ENCODE measurements at places on chromosomes 16 and 17.

DNA sequence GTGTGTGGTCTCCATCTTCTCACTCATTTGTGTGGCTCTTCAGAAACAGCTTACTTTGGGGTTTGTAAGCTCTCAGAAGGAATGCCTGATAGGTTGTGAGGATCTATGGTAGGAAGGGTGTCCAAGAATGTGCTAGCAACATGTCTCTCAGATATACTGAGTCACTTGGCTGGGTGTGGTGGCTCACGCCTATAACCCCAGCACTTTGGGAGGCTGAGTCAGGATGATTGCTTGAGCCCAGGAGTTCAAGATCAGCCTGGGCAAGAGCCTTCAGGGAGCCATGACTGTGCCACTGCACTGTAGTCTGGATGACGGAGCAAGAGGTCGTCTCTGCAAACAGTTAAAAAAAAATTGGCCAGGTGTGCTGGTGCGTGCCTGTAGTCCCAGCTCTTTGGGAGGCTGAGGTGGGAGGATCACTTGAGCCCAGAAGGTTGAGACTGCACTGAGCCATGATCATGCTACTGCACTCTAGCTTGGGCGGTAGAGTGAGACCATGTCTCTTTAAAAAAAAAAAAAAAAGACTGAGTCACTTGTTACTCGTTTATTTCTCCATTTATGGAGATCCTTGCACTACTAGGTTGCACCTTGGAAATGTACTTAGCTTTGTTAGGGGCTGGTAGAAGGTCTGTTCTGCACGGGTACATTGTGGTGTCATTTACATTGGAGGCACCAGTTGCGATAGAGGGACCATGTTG, 232.0 kb downstream of the SNX29 start:
- no peak for DNase-seq

GRCh38 chr17:75619506-75620431, 13.5 kb upstream of the SMIM5 start:
- no peak for DNase-seq

- no peak for DNase-seq
Measured at GRCh38 chr17:14545156-14545906, 244.4 kb downstream of the HS3ST3B1 start.

- DNase-seq: no peak
Measured at GRCh38 chr16:10738231-10739077, 5.2 kb upstream of the NUBP1 start.

- DNase-seq: no peak
Measured at GRCh38 chr16:14464796-14465195, 165.3 kb downstream of the PARN start.

GRCh38 chr17:12800855-12801365, 11.6 kb downstream of the ARHGAP44 start:
- DNase-seq: no peak

- DNase-seq: no peak
Measured at GRCh38 chr16:21279501-21279900, 1.4 kb upstream of the CRYM start.

- DNase-seq: no peak
Measured at GRCh38 chr17:2571523-2572303, 21.7 kb upstream of the PAFAH1B1 start.

GRCh38 chr17:75830164-75831031, 13.8 kb downstream of the UNC13D start:
- no peak for DNase-seq

- DNase-seq: no peak
Measured at GRCh38 chr17:77354670-77355455, 214.1 kb downstream of the SEC14L1 start.

- no peak for DNase-seq
Measured at GRCh38 chr16:86665319-86665675, 86.9 kb downstream of the FOXL1 start.

- no peak for DNase-seq
Measured at GRCh38 chr17:1126250-1126797, 53.5 kb downstream of the ABR start.

DNA sequence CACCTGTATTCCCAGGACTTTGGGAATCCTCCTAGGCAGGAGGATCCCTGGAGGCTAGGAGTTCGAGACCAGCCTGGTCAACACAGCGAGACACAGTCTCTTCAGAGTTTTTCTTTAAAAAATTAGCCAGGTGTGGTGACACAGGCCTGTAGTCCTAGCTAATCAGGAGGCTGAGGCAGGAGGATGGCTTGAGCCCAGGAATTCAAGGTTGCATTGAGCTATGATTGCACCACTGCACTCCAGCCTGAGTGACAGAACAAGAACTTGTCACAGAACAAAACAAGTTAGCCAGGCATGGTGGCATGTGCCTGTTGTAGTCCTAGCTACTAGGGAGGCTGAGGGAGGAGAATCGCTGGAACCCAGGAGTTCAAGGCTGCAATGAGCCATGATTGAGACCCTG, 24.8 kb downstream of the ANKRD40 start:
- DNase-seq: no peak

GRCh38 chr17:32625971-32626370, 139.2 kb downstream of the CDK5R1 start:
- DNase-seq: no peak

- DNase-seq: no peak
Measured at GRCh38 chr17:9022573-9023391, 1.5 kb downstream of the NTN1 start.

DNA sequence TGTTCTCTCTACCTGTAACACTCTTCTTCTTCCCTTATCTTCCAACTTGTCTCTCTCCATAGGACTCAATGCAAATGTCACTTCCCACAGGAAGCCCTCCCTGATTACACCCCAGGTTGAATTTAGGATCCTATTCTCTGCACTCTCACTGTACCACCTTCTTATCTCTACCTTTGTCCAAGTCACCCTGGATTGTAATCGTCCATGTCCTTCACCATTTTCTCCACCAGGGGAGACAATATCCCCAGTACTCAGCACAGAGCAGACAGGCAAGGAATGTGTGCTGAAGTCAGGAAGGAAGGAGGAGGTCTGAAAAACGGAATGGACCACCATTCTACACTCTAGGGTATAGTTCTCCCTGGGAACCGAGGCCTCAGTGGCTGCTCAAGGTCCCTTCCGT, 14.2 kb downstream of the C16orf82 start:
- no peak for DNase-seq

GRCh38 chr16:29009838-29010166, 24.9 kb downstream of the LAT start:
- no peak for DNase-seq

DNA sequence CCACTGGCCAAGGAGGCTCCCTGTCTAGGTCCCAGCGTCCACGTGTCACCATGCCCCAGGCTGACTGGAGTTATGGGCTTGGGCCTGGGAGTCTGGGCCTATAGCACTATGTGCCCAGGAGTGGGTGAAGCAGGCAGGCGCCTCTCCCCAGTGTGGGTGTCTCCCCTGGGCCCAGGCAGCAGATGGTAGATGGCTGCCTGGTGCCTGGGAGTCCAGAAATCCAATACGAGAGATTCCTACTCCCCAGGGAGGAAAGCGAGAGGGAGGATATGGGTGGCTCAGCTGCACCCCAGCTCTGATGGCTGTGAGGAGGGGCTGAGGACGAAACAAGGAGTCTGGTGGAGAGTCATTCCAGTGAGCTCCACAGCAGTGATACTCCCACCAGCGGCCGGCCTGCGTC, 5.0 kb downstream of the KCNH6 start:
- no peak for DNase-seq

DNA sequence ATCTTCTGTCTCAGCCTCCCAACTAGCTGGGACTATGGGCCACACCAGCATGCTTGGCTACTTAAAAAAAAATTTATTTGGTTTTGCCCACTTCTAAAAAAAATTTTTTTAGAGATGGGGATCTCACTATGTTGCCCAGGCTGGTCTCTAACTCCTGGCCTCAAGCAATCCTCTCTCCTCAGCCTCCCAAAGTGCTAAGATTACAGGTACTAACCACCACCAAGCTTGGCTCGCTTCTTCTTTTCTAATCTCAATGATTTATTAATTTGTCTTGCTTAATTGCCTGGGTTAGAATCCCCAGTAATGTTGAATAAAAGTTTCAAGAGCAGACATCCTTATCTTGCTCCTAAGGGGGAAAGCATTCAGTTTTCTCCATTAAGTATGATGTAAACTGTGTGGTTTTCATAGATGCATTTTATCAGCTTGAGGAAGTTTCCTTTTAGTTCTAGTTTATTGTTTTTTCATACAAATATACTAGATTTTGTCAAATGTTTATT, 65.8 kb upstream of the NACA2 start:
- DNase-seq: no peak

DNA sequence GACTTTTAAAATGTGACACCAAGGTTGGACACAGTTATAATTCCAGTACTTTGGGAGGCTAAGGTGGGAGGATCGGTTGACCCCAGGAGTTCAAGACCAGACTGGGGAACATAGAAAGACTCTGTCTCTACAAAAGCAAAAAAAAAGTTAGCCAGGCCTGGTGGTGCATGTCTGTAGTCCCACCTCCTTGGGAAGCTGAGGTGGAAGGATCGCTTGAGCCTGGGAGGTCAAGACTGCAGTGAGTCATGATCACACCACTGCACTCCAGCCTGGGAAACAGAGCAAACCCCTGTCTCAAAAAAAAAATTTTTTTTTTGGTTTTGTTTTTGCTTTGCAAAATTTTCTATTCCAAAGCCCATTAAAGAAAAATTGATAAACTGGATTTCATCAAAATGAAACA, 281.4 kb downstream of the BCAS3 start:
- no peak for DNase-seq

DNA sequence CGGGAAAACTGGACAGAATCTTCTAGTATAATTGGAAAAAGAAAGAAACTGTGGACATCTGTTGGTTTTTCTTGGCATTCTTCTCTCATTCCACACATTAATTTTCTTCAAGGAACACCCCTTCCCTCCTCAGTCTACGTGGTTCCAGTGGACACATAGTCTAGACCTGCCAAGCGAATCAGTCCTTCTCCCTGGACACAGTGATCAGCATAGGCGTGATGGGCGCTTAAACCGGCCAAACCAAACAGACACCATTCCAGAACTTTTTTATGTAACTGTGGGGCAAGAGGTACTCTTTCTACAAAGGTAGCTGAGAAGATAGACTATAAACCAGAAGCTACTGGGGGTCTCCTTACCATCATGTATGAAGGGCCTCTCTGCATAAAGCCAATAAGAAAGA, 121.8 kb upstream of the COX10 start:
- DNase-seq: no peak

DNA sequence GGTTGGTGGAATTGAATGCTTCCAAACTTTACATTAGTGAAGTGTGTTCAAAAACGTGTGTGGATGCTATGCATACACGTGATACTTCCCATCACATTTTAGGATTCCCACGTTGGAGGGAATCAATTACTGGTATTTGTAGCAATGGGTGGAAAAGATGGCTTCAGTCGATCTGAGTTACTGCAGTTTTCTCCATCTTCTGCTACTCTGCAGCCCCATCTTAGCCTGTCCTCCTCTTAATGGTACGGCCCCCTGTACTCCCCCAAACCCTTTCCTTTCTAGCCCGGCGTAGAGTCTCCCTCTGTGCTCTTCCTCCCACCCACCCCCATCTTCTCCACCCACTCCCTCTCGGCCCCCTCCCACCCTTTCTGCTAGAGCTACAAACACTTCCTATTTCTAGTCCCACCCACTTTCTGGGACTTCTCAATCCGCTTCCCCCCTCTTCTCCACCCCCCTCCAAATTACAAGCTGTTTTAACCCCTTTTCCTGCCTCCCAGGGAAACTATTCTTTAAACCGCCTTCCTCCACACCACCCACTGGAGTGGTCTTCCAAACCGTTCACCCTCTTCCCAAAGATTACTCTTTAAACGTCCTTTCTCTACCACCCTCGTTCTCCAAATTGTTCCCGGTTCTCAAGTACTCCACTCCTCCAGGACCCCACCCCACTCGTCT, 1.1 kb downstream of the CHTF8 start:
- DNase-seq: no peak

GRCh38 chr16:10509534-10510025, 70.8 kb downstream of the EMP2 start:
- peak; percentile 37 for DNase-seq

- no peak for DNase-seq
Measured at GRCh38 chr17:42306385-42306667, 18.0 kb downstream of the STAT5A start.

- DNase-seq: no peak
Measured at GRCh38 chr16:11557801-11558200, 28.9 kb downstream of the LITAF start.

- no peak for DNase-seq
Measured at GRCh38 chr16:81813648-81814047, 34.6 kb downstream of the PLCG2 start.

DNA sequence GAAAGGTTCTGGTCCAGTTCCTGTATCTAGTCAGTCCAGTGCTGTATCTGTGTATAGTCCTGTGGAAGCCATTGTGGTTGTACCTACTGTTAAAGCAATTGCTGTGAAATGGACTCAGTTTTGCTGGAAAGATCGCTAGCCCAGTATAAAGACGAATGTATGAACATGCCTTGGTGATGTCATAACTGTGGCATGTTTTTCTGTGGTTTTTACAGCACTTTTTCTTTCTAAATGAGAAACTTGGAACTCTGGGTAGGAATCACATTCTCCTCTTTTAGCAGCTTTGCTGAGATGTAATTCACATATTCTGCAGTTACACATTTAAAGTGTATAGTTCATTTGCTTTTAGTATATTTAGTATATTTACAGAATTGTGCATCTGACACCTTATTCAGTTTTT, 58.1 kb downstream of the MAP2K4 start:
- DNase-seq: no peak

DNA sequence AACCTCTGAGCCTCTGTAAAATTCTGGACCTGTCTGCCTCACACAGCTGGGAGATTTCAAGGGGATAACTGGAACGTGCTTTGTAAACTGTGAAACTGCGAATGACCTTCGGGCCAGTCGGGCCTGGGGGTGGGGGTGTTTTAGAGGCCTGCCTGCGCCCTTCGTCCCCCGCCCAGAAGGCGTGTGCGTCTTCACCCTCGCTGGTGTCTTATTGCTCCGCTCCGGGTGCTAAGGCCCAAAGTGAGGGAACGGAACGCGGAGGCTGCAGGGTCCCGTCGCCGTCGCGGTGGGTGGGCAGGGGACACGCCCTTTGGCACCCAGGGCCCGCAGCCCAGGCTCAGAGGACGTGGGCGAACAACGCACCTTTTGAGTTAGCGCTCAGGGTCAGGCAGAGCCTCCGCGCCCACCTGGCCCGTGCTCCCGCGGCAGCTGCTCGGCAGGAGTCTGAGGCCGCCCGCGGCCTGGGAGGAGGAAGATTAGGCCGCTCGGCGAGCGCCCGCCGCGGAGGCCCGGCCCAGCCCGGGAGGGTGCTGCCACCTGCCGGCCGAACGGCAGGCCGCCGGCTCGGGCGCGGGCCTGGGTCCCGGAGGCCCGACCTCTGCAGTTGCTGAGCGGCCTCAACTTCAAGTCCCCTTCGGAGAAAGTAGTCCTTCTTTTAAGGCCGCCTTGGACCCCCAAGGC, 29.7 kb downstream of the DCAKD start:
- no peak for DNase-seq

Data from brain pericyte (primary cell).